Stimulated activated CD4-positive, alpha-beta T cell treated with anti-CD3 and anti-CD28 coated beads, TNF-alpha, amount 100 ng/mL, for 1 hour (primary cell): ENCODE measurements at places on chromosomes 7 and 10.

DNA sequence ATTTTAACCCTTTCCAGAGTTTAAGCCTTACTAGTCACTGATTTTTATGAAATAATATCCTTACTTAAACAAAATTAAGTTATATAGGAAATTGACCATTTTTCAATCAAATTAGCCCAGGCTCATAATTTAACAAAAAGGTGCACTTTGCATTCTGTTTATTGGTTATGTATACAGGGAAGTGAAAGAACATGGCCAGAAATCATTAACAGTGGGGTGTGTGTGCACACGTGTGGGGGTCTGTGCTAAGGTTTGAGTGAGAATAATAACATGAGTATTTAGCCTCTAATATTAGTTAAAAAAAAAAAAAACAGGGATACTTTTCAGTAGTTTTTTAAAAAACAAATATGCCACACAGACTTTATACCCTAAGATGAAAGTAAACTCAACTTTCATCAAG lies 510.5 kb upstream of the PFKP start:
- DNase-seq: no peak

GRCh38 chr10:112990271-112990670 lies 40.2 kb downstream of the TCF7L2 start:
- no peak for DNase-seq

GRCh38 chr7:105006367-105007136 lies 7.5 kb upstream of the KMT2E start:
- no peak for DNase-seq

DNA sequence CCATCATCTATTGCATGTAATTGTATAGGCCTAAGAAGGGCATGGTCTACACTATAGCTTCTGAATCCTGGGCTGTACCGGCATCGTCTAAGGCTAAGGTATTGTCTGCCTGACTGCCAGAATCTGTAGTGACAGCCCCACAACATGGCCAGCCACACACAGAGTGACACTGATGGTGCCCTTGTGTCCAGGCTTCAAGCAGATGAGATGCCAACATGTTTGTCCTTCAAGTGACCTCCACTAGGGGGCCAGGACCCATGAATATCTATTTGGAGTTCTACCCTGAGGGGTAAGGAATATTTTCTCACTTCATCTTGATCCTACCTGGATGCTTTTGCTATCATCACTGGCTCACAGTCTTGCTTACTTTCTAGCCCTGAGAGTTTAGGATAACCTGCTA lies 1.5 kb downstream of the CYP3A7 start:
- DNase-seq: no peak

- DNase-seq: no peak
These were observed 47.1 kb downstream of the HIBADH start for GRCh38 chr7:27615420-27616185.

- DNase-seq: no peak
These were observed 658.5 kb downstream of the TYW1 start for GRCh38 chr7:67655168-67655567.

DNA sequence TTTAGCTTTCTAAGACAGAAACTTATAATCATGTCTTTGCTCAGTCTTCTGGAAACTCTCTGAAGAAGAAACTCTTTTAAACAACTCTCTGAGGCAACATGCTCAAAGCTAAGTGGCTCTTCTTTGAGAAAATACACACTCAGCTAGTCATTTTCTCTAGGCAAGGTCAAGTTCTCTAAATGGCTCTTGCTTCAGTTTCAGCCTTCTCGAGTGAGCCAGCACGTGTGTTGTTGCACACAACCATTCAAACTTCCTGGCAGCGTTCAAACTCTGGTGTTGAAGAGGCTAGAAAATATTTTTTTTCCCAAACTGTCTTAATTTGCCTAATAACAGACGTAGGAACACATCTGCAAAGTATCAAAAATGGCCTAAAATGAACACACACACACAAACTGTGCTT lies 129.1 kb downstream of the THSD7A start:
- DNase-seq: no peak

DNA sequence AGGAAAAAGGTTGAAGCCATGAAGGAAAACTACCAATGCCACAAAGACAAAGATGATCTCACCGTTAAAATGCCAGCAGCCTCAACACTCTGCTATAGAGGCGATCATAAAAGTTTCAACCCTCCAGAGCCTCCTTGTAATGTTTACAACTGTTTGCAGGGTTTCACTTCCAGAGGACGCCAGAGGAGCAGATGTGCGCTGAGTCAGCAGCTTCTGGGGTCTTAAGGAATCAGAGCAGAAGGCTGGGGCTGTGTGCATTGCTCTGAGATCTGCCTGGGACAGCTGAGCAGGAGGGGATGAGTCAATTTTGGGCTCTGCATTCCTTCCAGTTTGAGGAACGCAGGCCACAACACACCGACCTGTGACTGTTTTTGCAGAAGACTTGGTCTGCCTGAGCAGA lies 98.3 kb downstream of the TMEM130 start:
- no peak for DNase-seq

DNA sequence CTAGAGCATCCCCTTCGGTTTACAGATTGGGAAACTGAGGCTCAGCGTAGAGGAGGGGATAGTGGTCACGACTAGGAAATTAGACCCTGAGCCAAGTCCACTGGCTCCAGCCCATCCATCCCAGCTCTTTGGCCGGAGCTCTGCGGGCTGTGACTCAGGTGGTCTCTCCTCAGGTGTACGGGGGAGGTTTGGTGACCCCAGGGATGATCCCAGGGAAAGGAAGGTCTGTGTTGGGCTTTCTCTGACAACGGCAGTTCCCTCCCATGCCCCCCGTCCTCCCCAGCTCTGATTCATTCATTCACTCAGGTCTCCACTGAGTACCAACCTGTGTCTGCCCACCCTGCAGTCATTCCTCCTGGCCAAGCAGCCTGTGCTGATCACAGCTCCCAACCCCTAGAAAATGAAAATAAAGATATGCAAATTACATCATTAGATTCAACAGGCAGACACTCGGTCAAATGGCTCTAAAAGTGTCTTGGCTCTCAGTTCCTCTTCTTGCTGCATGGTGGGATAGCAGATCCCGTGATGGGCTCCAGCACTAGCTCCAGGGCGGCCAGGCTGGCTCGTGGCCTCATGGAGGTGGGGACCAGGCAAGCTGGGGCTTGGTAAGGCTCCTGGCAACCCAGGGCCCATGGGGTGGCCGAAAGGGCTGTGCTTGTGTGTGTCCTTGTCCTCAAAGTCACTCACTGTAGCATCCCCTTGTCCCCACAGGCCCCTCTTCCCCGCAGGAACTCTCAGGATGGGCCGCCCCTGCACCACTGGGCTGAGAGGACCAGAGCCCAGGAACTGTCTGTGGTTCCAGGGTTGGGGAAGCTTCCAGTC lies 37.8 kb downstream of the CLRN3 start:
- no peak for DNase-seq

DNA sequence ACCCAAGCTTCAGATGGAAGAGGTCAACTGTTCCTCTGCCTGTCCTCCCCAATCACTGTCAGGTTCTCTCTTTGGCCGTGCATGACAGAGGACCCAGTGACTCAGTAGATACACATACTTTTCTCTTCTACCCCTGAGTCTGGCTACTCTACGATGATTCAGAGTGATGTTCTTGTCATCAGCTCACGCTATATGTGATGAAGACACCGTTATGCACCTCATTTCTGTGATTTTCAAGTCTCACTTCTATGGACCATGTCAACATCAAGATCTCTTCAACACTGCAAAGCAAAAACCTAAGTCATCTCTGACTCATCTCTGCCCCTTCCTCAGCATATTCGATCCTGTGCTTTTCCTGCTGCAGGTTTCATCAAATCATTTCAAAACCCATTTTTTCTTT lies 76.6 kb upstream of the DGKI start:
- no peak for DNase-seq

DNA sequence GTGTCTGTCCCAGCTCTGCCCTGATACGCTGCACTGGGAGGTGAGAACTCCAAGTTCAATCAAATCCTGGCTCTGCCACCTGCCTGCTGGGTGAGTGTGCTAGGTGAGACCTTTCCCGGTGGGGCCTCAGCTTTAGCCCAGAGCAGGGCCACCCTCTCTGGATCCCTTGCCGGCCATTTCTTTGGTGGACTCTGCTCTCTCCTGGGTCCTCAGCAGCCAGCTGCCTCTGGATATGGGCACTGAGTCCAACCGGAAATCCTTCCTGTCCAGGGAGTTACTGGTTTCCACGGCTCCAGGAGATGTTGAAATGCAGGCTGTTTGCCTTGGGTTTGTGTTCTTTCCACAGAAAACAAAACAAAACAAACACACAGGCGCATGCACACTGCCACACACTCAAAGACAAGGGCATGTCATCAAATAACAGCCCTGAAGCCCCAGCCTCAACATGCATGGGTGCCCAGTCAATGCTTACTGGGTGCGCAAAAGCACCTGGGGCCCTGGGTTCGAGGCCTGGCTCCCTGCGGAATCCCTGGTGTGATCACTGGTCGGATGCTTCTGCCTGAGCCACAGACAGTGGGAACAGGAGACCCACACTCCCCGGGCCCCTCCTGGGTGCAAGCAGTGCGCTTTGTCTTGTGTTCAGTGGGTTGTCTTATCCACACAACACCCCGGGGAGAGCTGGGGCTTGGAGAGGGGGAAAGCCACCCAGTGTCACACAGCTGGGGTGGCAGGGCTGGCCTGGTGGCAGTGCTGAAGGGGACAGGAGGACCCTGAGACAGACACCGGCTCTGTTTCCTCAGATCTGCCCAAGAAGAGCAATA lies 33.1 kb downstream of the PPIF start:
- DNase-seq: no peak

GRCh38 chr7:77859343-77859742 lies 60.8 kb downstream of the PHTF2 start:
- DNase-seq: no peak

- no peak for DNase-seq
These were observed 31.6 kb downstream of the ENO4 start for GRCh38 chr10:116880716-116881482.

- no peak for DNase-seq
These were observed 138.5 kb upstream of the MGMT start for GRCh38 chr10:129328546-129328945.

DNA sequence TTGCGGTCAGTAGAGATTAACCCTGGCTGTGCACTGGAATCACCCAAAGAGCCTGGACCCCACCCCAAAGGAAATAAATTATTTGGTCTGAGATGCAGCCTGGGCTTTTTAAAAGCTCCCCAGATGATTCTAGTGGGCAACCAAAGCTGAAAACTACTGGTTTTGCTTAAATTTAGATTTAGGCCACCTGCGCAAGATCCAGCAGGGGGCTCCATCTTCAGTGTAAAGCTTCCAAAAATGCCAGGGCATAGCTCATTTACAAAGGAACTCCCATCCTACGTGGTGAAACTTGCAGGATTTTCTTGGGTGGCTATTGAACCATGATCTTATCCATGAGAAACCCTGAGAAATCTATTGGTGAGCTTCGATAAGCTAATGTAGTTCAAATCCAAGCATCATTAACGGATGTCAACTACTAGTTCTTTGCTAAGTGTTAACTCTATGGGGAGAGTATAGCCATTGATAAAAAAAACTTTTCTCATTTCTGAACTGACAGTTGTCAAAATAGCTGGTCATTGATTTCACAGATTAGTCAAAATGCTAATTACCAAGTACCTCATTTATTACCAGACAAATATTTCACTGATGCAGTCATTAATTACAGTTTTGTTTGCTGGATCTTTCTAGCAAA lies 315.3 kb downstream of the LHFPL3 start:
- no peak for DNase-seq

- no peak for DNase-seq
These were observed 72.3 kb upstream of the LEP start for GRCh38 chr7:128168667-128169210.

DNA sequence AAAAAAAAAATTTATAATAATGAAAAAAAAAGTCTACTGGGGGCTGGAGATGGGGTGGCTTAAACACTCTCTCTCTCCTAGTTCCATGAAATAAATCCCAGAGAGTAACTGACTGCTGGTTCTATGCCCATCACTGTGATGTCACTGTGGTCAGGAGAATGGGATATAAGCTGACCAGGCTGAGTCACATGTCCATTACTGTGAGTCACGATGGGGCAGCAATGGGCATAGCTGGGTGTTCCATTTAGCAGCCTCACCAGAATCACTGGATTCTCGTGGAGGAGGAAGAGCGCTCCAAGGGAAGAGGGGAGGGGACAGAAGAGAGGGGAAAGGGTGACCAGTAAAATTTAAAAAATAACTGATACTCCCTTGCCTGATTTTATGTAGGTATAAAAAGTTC lies 37.1 kb downstream of the MASTL start:
- no peak for DNase-seq

- DNase-seq: no peak
These were observed 151.2 kb downstream of the TCERG1L start for GRCh38 chr10:131160219-131160875.

DNA sequence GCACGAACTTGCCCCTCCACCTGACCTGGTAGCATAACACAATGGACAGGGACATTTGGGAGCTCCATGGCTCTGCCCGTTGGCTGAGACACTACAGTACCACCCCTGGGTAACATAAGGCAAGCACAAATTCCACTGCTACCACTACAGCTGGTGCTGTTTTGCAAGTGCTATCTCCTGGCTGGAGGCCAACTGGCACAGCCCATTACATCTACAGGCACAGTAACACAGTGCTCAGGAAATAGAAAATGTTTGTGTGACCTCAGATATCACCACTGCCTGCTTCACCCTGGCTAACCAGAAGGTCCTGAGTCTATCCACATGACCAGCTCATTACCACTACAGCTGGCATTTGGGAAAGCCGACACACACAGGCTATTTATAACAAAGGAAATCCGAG lies 631.1 kb upstream of the MBL2 start:
- DNase-seq: no peak

GRCh38 chr10:58052772-58053171 lies 214.9 kb downstream of the IPMK start:
- DNase-seq: no peak

GRCh38 chr7:74606101-74606908 lies 51.2 kb upstream of the GTF2I start:
- no peak for DNase-seq

GRCh38 chr7:121385056-121385799 lies 10.9 kb downstream of the FAM3C start:
- no peak for DNase-seq

GRCh38 chr10:97154781-97155180 lies 31.0 kb downstream of the SLIT1 start:
- DNase-seq: no peak

DNA sequence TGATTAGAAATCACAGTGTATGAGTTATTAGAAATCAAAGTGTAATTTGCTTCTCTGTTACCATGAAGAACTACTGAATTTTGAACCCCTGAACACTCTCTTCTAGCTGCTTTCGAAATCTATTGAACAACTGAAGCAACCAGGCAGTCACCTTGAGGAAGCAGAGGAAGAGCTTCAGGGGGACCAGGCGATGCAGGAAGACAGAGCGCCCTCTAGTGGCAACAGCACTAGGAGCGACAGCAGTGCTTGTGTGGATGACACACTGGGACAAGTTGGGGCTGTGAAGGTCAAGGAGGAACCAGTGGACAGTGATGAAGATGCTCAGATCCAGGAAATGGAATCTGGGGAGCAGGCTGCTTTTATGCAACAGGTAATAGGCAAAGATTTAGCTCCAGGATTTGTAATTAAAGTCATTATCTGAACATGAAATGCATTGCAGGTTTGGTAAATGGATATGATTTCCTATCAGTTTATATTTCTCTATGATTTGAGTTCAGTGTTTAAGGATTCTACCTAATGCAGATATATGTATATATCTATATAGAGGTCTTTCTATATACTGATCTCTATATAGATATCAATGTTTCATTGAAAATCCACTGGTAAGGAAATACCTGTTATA lies 170.7 kb downstream of the HDAC9 start:
- DNase-seq: no peak

- DNase-seq: no peak
These were observed 28.8 kb downstream of the CNOT4 start for GRCh38 chr7:135480966-135481597.

- DNase-seq: no peak
These were observed 29.8 kb downstream of the FAM20C start for GRCh38 chr7:221978-222715.

- DNase-seq: no peak
These were observed 74.3 kb downstream of the COL26A1 start for GRCh38 chr7:101436857-101437576.
